Activated CD8-positive, alpha-beta memory T cell treated with anti-CD3 and anti-CD28 coated beads for 24 hours (primary cell): ENCODE measurements at places on chromosomes 12 and 14.

- DNase-seq = no peak
These were observed 484.7 kb downstream of the LRIG3 start for GRCh38 chr12:58435647-58436046.

GRCh38 chr12:121005346-121005815, 10.9 kb downstream of the C12orf43 start:
- DNase-seq = peak; percentile 71

- DNase-seq = no peak
These were observed 11.5 kb downstream of the TEAD4 start for GRCh38 chr12:2970744-2971143.

DNA sequence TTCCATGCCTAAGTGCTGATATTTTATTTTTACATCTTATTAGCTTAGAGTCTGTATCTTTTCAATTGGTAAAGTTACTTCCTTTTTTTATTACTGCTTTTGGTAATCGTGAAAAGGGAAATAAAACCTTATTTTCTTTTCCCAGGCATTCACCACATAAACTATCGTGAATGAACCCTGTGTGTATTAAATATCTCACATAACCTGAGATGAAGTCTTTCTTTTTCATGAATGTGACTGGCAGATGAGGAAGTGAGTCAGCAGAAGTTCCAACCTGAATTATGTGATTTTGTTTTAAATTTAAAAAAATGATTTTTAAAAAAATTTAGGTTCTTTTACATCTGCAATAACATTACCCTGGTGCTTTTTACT, 26.0 kb downstream of the MYBPC1 start:
- DNase-seq = no peak

GRCh38 chr12:47350062-47350408, 270.3 kb upstream of the AMIGO2 start:
- no peak for DNase-seq

DNA sequence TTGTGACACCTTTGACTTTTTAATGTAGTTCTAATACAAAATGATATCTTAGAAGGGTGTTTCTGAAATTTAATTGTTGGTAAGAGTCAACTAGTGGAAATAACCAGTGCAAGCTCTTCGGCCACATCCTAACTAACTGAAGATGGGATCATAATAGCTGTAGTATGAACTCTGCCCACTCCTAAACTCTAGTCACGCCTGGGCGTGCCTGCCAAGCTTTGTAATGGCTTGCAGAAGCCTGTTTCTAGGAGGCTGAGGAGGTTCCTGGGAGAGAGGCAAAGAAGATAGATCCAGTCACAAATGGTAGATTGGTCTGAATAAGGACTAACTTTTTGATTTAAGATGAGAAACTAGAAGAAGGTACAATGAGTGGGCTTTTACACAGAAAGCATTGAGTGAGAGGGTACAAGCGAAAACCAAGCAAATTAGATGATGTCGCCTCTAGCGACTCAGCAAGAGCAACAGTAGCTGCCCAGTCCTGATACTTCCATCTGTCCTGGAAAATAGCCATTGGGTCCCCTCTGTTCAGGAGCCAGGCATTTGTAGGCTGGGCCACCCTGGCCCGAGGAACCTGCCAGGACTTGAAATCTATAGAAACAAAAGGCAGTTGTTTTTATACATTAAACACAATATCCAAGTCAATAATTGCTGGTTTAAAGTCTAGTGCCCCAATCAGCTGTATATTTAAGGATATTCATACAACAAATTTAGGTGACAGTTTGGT, 148.8 kb downstream of the SLC38A4 start:
- no peak for DNase-seq

DNA sequence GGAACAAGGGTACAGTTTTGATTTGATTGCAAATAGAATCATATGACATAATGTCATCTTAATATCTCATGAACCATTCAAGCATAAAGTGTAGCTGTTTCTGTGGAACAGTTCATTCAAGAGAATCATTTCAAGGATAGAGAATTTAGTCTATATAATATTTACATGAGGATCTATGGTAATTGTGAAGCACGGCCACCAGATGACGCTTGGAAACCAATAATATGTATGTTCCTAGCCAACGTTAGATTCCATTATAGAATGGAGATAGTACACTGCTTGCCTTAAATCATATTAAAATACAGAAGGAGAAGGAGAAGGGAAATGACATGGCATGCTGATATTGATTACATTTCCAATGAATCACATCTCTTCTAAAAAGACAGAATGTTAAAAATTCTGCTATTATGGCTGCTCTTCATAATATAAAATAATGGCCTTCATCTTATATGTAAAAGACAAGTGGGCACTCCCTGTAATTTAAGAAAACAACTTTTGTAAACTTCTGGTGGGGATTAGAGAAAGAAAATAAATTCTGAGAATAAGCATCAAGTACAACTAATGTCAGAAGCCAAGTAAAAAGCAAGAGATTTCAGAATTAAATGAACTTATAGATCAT, 351.0 kb downstream of the NAV3 start:
- no peak for DNase-seq

GRCh38 chr12:106985479-106985878, 1.5 kb downstream of the MTERF2 start:
- DNase-seq = no peak

GRCh38 chr14:50023671-50024490, 92.5 kb downstream of the VCPKMT start:
- DNase-seq = no peak

DNA sequence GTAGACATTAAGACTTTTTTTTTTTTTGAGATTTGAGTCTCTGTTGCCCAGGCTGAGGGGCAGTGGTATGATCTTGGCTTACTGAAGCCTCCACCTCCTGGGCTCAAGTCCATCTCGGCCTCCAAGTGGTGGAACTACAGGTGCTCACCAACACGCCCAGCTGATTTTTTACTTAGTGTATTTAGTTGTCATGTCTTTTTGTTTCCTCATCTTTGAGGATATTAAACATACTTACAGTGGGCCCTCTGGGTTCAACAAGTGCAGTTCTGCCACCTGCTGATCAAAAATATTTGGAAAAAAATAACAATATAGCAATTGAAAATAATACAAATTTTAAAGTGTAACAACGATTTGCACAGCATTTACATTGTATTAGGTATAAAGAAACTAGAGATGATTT, 4.4 kb upstream of the B4GALNT1 start:
- no peak for DNase-seq

DNA sequence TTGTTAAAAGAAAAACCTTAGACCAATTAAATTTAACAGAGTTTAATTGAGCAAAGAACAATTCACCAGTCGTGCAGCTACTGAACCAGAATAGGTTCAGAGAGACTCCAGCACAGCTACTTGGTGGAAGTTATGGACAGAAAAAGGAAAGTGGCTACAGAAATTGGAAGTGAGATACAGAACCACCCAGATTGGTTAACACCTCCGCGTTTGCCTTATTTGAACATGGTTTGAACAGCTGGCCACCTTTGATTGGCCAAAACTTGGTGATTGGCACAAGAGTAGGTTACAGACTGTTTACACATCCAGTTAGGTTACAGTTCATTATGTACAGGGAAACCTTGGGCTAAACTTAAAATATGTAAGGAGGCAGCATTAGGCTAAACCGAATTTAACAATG, 54.9 kb downstream of the SRGAP1 start:
- DNase-seq = no peak

- DNase-seq = no peak
These were observed 186.1 kb downstream of the TSPAN9 start for GRCh38 chr12:3263282-3263681.

GRCh38 chr12:27682534-27682933, 13.7 kb upstream of the REP15 start:
- no peak for DNase-seq

GRCh38 chr12:57899010-57899662, 42.2 kb upstream of the ATP23 start:
- peak; percentile 90 for DNase-seq

DNA sequence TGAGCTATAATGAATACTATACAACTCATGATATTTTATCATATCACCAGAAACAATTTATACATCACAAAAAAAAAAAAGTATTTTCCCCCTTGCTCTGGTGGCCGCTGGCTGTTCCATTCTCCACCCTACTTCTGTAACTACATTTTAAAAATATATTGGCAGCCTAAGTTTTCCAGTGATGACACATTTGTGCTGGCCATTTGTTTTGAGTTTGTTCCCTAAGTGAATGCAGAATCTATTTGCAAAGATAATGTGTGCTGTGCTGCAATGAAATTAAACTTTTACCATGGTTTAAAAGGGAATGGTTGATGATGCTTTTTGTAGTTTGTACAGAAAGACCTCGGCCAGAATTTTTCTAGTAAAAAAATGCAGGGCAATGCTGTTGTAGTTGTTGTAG, 1092.8 kb downstream of the TMTC2 start:
- no peak for DNase-seq

GRCh38 chr12:62471734-62472133, 5.1 kb downstream of the MON2 start:
- DNase-seq = no peak

DNA sequence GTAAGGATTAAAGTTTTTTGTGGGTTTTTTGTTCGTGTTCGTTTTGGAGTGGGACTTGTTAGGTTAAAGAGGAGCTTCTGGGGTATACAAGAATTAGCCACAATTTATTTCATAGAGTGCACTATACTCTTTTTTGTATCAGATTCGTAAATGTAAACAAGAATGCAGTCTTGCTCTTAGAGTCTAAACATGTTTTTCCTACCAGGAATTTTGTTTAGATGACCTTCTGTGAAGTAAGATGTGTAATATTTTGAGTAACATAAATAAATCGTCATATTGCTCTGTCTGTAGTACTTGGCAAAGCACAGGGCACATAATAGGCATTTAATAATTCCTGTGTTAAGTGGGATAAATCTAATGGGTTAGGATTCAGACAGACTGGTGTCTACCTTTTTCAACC, 9.6 kb downstream of the CNOT2 start:
- DNase-seq = no peak

- no peak for DNase-seq
These were observed 545.4 kb downstream of the FOXG1 start for GRCh38 chr14:29311983-29312382.

DNA sequence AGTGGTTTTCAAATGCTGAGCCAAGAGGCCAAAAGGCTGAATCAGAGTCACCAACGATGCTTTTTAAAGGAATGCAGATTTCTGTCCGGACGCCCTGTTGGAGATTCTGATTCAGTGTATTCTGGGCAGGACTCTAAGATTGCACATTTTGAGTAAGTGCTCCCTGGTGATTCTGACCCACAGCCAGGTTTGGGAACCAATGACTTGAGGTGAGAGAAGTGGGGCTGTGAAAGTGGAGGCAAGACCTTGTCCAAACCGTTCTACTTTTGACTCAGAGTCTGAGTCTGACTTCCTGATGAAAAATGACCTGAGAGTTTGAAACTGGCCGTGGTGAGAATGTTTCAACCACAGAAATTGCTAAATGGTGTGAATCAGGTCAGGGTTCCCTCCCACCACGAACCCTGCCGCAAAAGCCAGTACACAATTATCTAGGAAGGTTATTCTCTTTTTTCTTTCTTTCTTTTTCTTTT, 90.2 kb downstream of the NTN4 start:
- DNase-seq = no peak

GRCh38 chr12:5577741-5578140, 145.8 kb downstream of the NTF3 start:
- DNase-seq = no peak

DNA sequence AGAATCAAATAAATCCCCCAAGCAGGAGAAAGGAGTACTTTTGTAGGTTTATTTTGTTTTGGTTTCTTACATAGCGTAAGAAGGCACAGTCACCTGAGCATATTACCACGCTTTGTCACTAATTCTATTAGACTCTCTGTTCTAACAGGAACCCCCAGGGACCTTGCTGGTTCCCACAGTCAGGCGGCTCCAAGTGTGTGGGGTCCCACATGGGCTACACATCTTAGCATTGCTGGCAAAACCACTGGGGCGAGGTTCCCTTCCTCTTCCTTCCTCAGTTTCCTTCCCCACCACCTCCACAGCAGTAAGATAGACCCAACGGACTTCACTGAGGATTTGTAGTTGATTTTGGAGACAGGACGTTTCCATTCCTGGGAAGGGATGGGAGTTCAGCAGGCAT, 49.1 kb downstream of the TMEM132C start:
- DNase-seq = no peak

GRCh38 chr12:53476769-53477209, 22.5 kb downstream of the MAP3K12 start:
- no peak for DNase-seq

DNA sequence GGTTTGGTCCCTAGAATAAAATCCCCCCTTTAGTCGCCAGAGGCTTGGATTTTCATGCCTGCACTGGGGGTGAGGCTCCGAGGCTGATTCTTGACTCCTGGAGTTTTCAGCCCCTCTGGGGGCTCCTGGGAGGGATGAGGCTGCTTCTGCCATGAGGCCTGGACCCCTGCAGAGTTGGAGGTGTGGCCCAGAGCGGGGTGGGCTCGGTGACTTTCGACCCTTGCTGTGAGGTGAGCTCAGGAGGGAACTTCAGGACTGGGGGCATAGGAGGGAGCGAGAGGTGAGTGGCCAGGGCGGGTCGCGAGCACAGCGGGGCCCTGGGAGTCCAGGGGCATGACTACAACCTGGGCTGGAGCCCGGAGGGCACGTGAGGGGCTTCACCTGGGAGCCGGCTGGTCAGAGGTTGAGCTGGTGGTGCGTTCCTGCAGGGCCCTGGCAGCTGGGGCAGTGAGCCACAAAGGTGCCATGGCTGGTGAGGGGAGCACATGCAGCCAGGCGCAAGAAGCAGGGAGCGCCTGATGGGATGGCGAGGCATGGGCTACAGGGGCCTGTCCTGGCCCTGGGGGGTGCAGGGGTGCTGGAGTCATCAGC, 168.2 kb downstream of the KIF26A start:
- DNase-seq = no peak

DNA sequence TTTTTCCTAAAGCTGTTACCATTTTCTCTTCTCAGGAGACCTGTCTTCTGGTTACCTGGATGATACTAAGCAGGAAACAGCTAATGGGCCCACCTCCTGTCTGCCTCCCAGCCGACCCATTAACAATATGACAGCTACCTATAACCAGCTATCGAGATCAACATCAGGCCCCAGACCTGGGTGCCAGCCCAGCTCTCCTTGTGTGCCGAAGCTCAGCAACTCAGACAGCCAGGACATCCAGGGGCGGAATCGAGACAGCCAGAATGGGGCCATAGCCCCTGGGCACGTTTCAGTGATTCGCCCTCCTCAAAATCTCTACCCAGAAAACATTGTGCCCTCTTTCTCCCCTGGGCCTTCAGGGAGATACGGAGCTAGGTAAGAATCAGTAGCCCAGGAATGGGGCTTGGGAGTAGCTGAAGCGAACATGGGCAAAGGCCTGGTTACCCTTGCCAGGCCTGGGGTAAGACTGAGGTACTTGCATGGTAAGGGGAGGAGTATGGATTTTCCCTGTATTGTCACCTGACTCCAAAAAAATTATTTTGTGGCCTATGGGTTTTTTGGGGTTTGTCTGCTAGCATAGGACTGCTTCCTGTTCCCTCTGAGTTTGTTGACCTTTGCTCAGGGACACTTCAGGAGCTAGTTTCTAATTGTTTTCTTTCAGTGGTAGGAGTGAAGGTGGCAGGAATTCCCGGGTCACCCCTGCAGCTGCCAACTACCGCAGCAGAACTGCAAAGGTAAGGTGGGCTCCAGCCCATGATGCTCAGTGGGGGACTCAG, 26.6 kb downstream of the TRAFD1 start:
- DNase-seq = peak; percentile 46

- DNase-seq = no peak
These were observed 214.7 kb downstream of the PHLDA1 start for GRCh38 chr12:75816897-75817296.
